ENCODE measurements at places on chromosomes 7 and 10.

DNA sequence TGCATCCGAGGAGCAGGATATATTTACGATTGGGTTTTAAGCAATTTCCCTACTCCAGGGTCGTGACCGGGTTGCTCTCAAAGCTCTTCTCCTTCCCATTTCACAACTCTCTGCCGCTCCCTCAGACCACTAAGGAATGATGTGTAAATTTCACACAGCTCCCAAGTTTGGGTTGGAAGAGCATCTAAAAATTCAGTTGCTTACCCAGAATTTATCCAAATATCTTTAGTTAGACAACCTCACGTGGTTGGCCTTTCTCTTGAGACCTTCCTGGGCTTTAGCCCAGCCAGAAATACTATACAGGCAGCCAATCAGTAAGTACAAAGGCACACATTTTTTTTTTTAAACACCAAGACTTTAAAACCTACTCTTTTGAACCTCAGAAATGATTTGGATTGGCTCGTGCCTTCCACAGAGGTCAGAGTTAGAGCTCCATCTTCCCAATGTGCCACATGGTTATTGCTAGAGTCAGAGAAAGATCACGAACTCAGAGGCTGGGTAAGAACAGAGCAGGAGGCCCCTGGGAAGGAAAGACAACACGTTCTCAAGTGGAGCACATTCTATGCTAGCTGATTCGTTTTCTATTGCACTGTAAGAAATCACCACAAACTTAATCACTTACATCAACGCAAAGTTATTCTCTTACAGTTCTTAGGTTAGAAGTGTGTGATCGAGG, 335.4 kb upstream of the MGMT start:
- DNase-seq = no peak

DNA sequence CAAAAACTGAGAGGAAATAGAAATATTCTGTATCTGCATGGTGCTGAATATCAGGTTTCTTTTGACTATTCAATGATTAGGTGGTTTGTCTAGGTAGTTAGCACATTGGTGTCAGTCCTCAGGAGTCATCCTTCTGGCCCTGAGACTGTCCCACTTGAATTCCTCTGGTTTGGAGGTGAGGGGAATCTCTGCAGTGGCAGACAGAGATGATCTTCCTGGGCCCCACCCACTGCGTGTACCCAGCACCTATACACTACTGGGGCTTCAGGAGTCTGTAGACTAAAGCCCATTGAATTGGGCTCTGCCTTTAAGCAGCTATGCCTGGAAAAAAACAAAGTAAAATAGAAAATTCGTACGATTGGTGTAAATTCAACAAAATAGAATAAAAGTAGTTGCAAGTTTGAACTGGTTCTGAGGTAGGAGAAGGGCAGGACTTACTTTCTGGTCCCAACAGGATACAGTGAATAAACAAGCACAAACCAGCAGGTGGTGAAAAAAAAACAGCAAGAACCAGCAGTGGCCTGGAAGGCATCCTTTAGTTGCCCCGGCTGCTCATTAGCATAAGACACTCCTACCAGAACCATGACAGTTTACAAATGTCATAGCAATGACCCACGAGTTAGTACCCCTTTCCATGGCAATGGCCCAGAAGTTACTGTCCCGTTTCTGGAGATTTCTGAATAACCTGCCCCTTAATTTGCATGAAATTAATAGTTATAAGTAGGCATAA, 1.7 kb downstream of the LIPM start:
- no peak for DNase-seq

DNA sequence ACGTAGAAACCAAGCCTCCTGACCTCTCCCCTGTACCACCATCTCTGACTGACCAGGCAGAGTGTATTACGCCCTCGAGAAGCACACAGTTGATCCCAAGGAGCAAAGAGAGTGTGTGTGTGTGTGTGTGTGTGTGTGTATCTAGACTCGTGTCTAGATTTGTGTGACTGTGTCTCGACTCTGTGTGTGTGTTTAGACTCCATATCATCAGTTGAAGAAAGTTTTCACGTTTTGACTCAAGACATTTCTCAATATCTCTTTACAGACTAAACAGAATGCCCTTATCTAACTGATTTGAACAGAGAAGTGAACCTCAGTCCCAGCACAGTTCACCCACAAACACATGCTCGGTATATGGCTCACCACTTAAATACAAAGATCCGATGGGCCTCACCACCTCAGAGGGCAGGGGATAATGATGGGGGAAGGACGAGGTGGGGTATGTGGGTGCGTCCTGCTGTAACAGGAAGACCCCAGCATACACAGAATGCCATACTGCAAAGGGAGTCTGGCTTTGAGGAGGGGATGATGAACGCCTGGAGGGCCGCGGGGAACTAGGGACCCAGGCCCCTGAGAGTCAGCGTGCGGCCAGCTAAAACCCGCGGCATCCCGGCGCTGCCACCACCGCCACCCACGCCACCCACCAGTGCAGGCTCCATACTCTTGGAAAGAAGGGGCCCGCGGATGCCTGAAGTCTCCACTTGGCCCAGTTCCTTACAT, 780 bp downstream of the ALDH18A1 start:
- DNase-seq = peak; percentile 11

DNA sequence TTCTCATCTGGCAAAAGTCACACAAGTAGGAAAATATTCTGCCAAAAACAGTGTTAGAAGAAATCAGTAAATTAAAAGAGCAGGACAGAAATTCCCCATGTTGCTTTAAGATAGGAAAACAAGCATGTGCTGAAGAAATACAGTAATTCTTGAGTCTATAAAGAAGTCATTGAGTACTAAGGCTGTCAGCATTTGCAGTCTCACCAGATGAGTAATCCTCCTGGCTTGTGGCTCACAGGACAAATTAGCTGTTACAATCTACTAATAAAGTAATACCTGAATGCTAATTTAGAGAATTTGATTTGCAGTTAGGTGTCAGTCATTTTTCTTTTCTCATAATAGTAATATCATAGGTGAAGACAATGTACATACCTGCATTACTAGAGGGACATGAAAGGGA, 1158.9 kb upstream of the CELF2 start:
- DNase-seq = no peak

- DNase-seq = no peak
Measured at GRCh38 chr7:86926732-86927131, 132.7 kb downstream of the ELAPOR2 start.

GRCh38 chr7:89072081-89072480, 276.5 kb upstream of the TEX47 start:
- DNase-seq = no peak

DNA sequence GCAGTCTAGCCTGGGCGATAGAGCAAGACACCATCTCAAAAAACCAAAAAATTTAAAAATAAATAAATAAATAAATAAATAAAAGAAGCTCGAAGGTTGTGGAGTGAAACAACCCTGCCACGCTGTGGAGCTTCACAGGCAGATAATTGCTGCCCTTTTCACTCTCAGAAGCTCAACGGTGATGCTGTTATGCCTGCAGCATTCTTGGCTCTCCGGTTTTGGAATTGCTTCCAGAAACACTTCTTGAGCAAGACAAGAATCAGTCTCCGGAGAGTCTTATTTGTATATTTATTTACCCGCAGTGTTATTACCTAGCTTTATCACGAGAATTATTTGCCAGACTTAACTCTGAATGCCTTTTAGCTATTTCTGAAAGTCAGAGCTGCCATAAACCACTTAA, 40.5 kb upstream of the UBE2H start:
- no peak for DNase-seq
